ENCODE measurements at places on chromosomes 13 and 19.
A peak's percentile ranks its signal among the peaks of the same experiment; 100 is the strongest.

GRCh38 chr19:15235781-15236180 lies 3.5 kb upstream of the EPHX3 start:
- no peak for DNase-seq

- DNase-seq, result no peak
Observed at GRCh38 chr19:33075519-33075918, 5.5 kb upstream of the GPATCH1 start.

- no peak for DNase-seq
Observed at GRCh38 chr13:26951581-26952177, 191.1 kb upstream of the GPR12 start.

- DNase-seq, result no peak
Observed at GRCh38 chr13:20708216-20708615, 4.7 kb downstream of the IL17D start.

DNA sequence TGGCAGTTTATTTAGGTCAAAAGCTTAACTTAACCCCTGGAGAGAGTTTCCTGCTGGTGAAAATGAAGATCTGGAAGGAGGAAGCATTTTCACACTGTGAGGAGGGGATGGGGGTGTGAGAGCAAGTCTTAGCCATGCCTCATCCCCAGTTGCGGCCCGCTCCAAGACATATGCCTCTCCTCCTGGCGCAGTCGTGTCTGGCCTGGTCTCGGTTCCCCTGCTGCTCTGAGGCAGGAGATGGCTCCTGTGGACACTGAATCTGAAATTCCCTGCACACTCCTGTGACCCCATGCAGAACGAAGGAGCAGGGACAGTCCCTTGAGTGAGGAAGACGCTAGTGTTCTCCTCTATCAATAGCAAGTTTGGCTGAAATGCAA lies 360 bp upstream of the ZNF69 start:
- DNase-seq, result no peak

DNA sequence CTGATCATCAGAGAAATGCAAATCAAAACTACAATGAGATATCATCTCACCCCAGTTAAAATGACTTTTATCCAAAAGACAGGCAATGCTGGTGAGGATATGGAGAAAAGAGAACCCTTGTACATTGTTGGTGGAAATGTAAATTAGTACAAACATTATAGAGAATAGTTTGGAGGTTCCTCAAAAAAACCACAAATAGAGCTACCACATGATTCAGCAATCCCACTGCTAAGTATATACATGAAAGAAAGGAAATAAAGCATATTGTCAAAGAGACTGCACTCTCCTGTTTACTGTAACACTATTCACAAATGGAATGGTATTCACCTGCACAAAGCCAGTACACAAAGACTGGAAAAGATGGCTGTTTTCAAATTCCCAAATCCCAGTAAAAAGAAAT lies 1233.7 kb downstream of the PCDH17 start:
- no peak for DNase-seq

DNA sequence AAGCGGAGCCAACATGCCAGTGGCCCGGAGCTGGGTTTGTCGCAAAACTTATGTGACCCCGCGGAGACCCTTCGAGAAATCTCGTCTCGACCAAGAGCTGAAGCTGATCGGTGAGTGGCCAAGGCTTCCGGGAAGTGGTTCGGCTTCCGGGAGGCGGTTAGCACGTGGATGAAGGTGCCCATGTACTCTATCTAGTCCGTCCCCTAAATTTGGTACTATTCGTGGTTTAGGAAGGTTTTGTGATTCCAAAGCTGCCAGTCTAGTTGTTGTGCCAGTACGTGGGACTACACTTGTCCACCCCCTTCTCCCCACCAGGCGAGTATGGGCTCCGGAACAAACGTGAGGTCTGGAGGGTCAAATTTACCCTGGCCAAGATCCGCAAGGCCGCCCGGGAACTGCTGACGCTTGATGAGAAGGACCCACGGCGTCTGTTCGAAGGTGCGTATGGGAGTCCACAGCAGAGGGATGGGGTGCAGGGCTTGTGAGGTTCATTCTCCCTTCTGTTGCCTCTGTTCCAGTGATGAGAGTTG lies 579 bp downstream of the RPS9 start:
- DNase-seq, result no peak

DNA sequence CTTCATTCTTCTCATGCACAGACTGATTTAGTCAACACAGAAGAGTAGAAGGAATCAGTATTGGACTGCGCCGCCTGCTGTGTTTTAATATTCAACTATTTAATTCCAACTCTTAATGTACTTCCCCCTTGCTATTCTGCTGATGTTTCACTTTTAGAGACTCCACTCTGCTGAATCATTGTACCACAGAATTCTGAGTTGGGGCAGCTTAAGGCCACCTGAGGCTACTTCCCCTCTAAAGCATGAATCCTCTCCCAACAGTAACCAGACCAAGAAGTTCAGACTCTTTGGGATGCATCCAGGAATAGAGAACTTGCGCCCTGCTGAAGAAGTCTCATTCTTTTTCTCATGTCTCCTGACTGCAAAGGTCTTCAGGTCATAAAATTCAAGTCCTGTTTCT lies 708.8 kb downstream of the UQCRFS1 start:
- no peak for DNase-seq

DNA sequence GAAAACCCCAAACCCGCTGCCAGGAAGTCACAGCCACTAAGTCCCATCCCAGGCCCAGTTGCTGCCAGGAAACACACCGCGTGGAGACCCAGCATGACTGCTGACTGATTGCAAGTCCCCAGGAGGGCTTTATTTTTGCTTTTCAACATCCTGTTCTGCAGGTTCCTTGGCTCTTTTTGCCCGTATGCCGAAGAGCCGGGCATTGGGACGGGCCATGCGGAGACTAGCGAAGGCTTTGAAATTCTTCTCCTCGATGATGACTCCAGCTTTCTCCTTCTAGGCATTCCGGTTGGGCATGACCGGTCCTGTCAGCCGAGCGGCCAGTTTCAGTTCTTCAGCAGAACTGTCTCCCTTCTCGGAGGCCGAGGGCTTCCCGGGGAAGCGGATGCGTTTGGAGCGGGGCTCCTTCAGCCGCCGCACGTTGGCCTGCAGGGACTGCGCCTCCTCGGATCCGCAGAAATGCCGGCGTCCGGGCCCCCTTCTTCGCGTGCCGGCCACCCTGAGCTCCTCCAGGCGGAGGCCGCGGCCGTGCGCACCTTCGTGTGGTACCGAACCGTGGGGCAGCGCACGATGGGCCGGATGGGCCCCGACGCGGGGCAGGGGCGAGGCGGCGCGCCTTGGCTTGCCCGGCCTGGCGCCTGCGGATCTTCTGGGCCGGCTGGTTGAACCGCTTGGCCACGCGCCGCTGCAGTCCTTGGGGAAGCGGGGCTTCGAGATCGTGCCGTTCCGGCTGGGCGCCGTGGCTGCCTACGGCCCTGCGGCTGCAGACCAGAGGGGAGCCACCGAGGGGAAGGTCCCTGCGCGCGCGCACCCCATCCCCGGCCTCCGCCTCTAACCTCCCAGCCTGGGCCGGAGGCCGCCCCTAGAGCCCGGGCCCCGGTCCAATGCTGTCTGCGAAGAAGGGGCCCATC lies 15.2 kb downstream of the ZSCAN5C start:
- DNase-seq, result peak; percentile 77

DNA sequence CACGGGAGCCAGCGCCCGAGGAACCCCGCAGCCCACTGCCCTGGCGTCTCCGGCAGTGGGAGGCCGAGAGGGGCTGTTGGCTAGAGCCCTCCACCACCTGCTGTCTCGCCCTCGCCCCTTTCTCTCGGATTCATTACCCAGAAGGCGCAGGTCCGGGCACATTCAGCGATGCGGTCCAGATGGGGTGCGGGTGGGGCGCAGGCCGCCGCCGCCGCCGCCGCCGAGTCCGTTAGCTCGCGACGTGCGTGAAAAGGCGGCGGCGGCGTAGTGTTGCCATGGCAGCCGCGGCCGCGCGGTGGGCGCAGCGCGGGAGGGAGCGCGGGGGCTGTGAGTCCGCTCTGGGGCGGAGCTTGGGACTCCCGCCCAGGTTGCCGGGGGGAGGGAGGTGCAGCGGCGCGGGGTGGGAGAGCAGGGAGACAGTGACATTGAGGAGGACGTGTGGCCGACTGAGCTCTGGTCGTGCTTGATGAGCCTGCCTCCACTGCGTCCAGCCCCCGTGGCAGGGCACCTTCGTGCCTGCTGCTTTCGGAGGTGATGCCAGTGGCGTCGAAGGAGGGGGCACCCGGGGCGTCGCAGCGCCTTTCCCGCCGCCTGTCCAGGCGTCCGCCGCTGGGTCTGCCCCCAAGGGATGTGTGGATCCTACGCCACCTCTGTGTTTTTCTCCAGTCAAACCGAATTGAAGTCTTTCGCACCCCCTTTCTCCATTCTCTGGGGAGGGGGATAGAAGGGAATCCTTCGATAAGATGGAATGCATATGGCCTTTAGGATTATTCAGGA lies at the start of gene KATNAL1:
TSS of gene KATNAL1 (minus strand) at position 358 of the 777 bp plus-strand sequence. CDS start 23,774 bp downstream, outside the sequence.
- DNase-seq, result peak; percentile 97

Measured in posterior cingulate gyrus (tissue), 11 donors.